ENCODE measurements at places on chromosomes 7 and 10.

GRCh38 chr10:4101918-4102654 is 317.1 kb upstream of the KLF6 start:
- no peak for DNase-seq

DNA sequence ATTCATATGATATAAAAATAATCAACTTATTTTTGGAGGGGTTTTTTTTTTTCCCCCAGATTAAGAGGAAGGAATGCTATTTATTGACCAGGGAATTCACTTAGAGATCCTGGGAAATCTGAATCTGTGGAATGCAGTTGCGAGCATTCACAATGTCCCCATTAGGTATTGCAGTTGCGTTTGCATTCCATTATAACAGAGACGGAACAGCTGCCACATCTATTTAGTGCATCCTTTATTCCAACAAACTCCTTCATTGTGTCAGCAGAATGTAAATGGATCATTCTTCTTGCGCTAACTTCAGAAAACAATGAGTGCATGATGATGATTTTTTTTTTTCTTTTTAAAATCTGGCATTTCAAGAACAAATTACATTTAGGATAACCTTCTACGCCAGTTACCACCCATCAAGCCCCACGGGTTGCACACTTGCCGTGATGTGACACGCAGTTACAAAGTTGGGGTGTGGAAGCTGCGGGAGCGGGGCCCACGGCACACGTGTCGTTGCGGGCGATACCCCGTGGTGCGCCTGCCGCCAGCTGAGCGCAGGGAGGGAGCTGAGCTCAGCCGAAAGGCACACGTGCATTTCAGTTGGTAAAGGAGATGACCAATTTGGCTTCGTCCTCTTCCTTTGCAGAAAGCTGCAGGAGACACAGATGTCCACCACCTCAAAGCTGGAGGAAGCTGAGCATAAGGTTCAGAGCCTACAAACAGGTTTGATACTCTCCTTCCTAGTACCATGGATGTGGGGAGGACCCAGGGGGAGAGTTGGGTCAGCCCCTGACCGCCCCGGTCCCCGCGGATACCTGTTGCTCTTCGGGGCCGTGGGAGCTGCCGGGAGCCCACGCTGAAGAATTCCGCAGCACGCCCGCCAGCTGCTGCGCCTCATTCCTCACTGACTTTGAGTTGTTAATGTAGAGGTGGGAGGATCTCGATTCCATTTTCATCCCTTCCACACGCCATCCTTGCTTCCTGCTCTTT is 175.3 kb upstream of the SH2B2 start:
- no peak for DNase-seq

GRCh38 chr10:96414303-96414702 is 55.5 kb upstream of the OPALIN start:
- DNase-seq = no peak

GRCh38 chr10:13789448-13789829 is 202.7 kb downstream of the PRPF18 start:
- no peak for DNase-seq

GRCh38 chr10:86759073-86759672 is 2.8 kb downstream of the BMPR1A start:
- no peak for DNase-seq

- no peak for DNase-seq
Measured at GRCh38 chr7:5690931-5691473, 90.5 kb downstream of the RNF216 start.

GRCh38 chr7:116501425-116502167 is 2.1 kb downstream of the CAV2 start:
- DNase-seq = no peak

DNA sequence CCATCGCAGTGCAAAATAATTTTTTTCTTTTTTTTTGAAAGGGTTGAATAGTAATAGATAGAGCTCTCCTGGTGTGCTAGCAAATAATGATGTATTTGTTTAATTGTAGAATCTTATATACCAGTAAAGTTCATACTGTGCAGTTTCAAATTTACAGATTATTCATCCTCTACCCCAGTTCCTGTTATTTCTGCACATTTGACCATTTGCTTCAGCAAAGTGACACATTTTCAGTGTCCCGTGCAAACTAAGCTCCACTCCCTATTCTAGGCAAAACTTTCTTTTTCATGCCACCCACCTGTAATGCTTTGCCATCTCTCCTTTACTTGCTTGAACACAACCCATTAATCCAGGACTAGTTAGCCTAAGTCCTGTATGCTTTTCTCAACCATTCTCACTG is 43.0 kb downstream of the SHOC2 start:
- DNase-seq = no peak

DNA sequence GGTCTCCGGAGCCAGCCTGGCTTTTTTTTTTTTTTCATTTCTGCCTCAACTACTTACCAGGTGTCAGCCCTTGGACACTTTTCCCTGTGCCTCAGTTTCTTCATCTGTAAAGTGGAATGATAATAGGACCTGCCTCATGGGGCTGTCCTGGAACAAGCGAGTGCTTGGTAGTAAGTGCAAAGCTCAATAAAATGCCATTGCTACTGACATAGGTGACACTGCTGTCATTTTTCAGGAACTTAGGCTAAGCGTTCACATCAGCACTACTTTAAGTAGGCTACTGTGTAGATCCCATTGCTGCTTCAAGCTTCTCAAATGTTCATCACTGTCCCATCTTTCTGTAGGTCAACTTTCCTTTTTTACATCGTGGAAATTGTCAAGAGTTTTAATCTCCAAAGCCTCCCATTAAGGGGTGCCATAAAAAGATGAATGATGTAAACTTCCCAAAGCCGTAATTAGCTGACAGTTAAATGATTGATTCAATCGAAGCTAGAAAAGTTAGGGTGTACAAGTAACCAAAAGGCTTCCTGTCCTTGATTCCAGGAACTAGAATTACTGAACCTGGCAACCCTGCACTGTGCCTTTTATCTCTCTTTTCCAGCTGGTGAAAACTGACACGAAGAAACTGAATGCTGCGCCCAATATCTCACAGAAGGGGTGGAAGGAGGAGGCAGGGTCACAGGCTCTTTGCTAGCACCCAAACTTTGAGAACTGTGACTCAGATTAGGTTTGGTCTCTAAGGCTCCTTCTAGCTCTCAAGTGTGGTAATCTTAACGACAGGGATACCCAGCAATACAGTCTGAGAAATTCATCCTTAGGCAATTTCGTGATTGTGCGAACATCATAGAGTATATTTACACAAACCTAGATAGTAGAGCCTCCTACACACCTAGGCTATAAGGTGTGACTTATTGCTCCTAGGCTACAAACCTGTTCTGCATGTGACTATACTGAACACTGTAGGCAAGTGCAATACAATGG is 861 bp upstream of the USP6NL start:
- no peak for DNase-seq

DNA sequence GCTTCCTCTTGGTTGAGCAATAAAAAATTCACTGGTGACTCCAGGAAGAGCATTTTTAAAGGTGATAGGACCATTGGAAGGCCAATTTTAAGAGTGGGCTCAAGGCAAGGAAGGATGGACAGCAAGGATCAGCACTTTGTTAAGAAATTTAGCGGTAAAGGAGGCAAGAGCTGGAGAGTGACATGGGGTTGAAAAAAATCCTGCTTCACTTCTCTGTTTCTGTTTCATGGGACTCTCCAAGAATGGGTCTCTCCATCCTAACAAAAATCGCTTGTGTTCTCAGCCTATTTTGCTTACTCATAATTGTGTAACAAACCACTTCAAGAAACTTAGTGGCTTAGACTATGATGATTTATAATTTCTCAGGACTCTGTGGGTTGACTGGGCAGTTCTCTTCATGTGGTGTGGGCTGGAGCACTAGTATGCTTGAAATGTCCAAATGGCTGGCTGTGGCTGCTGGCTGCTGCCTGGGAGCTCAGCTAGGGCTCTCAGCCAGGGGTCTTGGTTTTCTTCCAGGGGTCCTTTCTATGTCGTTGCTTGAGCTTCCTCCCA is 59.8 kb upstream of the ZNRF2 start:
- no peak for DNase-seq

DNA sequence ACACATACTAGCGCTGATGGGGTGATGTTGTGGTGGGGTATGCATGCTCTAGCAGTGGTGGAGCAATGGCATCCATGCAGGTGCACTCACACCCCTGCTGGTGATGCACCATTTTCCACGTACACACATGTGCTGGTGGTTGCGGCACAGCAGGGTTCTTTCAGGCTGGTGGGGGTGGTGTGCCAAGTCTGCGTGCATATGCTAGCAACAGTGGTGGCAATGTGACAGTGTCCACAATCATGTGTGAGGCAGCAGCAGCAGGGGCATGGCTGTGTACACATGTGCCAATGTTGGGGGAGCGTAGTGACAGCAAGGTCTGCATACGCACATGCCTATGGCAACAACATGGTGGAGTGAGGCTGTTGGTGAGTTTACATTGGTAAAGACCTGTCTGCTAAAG is 148.1 kb downstream of the ZWINT start:
- DNase-seq = no peak

- DNase-seq = no peak
Measured at GRCh38 chr7:83778073-83778443, 129.1 kb upstream of the SEMA3E start.

DNA sequence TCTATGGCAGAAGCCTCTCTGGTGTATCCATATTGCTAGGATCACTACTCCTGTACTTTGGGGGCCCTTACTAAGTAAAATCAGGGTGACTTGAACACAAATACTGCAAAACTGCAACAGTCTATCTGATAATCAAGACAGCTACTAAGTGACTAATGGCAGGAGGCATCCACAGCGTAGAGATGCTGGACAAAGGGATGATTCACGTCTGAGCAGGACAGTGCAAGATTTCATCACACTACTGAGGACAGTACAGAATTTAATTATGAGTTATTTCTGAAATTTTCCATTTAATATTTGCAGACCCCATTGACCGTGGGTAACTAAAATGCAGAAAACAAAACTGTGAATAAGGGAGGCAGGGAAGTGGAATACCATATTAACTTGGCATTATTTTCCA is 10.4 kb downstream of the CUL2 start:
- no peak for DNase-seq

GRCh38 chr7:57415326-57415725 is 34.7 kb upstream of the ZNF716 start:
- no peak for DNase-seq

- no peak for DNase-seq
Measured at GRCh38 chr7:105246679-105247078, 142.0 kb downstream of the SRPK2 start.

- DNase-seq = no peak
Measured at GRCh38 chr7:48398191-48398590, 226.9 kb downstream of the ABCA13 start.

Data from T-helper 22 cell (primary cell).